ENCODE measurements at places on chromosomes 12 and 14.

- DNase-seq, result no peak
These were observed 10.6 kb downstream of the HHIPL1 start for GRCh38 chr14:99655521-99655920.

DNA sequence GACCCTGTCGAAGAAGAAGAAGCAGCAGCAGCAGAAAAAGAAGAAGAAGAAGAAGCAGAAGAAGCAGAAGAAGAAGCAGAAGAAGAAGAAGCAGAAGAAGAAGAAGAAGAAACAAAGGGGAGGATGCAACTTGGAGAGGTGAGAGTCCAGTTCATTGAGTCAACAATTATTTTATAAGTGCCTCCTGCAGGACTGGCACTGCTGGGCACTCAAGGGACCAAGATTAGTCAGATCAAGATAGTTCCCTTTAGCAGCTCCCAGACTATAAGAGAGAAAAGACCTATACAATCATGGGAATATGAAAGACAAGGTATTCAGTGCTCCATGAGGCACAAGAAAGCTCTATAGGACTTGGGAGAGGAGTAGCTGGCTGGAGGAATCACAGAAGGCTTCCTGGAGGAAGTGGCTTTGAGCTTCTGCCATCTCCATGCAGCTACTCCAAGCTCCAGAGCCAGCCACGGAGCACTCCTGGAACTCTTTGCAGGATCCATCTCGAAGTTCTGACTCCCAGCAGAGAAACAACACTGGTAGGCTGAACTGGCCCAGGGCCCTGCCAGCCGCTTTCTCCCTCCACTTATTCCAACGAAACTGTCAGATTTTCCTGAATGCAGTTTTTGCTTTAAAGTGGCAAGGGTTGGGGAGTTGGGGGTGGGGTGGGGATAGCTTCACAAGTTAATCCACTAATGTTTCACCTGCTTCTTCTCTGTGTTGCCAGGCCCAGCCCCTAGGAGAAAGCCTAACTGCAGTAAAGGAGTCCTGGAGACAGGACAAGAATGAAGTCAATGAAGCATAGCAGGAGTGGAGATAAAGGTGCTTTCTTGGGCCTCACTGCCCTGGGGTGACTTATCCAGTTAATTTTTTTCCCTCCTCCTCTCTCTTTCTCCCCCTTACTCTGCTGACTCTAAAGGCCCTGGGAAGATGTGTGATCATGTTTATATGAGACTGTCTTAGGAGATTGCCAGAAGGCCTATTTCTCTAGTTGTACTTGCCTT lies 140.1 kb upstream of the PARP11 start:
- no peak for DNase-seq

DNA sequence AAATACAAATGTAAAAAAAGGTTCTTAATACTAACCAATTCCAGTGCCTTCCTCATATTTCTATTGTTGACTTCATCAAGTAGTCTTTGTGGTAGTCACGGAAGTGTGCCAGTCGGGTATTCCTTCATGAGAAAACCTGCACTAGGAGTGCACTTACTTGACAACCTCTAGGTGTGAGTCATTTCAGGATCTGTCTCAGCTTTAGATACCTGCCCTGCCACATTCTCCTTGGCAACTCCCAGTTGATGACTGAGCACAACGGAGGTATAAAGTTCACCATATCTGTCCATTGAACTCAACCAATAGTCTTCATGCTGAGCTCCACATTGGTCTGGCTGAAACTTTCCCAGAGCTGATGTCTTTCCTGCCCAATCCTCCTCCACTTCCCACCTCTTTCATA lies 215.7 kb downstream of the SYT10 start:
- DNase-seq, result no peak

- DNase-seq, result no peak
These were observed 1.7 kb upstream of the NUAK1 start for GRCh38 chr12:106140223-106140986.

- no peak for DNase-seq
These were observed 34.1 kb downstream of the TMCC3 start for GRCh38 chr12:94616203-94616729.

GRCh38 chr14:29548948-29549370 lies 378.7 kb downstream of the PRKD1 start:
- peak; percentile 52 for DNase-seq

DNA sequence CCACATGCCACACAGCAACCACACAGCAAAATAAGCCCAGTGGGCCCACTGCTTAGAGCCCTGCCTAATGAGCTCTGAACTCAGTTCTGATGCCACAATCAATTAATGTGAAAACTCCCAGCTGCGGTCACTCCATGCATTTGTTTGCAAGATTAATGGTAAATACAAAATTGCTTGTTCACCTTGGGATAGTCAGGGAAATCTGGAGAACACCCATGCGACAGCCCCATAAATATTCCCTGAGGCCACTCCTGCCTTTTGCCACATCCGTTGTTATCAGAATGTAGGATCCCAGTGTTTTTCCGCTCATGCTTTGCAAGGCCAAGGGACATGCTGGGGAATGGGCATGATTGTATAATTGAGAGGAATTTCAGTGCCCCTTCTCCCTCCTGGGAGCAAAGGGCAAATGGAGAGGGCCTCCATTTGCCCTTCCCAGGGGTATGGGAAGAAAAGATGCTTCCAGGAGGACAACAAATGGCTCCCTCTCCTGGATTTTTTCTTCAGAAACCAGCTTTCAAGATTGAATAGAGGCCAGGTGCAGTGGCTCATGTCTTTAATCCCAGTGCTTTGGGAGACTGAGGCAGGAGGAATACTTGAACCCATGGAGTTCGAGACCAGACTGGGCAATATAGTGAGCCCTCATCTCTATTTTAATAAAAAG lies 30.8 kb upstream of the CMKLR1 start:
- no peak for DNase-seq

GRCh38 chr12:31999692-32000091 lies 40.5 kb downstream of the RESF1 start:
- no peak for DNase-seq

- no peak for DNase-seq
These were observed 260.2 kb downstream of the BMP4 start for GRCh38 chr14:53696217-53696965.

DNA sequence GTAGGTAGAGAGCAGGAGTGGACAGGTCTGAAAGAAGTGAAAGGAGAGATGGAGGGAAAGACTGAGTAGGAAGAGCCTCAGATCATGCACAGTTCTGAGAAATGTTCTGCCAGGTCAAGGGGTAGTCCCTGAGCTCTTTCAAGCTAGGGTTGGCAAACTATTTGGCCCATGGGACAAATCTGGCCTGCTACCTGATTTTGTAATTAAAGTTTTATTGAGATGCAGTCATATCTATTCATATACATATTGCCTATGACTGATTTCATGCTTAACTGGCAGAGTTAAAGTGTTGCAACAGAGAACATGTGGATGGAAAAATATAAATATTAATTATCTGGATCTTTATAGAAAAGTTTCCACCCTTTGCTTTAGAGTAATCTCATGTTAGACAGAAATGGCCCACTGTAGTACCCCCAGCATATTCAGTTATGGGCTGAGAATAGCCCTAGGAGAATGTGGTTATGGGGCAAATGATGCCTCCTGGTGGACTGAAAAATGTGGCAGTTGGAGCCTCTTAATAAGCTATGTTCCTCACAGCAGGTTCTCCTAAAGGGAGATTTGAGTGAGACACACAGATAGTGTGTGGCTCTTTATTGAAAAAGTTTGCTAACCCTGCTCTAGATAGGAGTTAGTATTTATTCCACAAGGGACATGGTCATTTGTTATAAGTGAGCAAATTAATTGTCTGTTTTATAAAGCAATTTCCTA lies 476.9 kb downstream of the LRIG3 start:
- DNase-seq, result peak; percentile 37
